ENCODE measurements at places on chromosomes 4 and X. TPM values are rescaled to one million over a fixed set of nuclear protein-coding genes. Genes with fewer than 3 reads are reported as not detected.

Gene PPBP
- total RNA-seq: not detected

Gene MAGEA2B
- not detected for total RNA-seq

DNA sequence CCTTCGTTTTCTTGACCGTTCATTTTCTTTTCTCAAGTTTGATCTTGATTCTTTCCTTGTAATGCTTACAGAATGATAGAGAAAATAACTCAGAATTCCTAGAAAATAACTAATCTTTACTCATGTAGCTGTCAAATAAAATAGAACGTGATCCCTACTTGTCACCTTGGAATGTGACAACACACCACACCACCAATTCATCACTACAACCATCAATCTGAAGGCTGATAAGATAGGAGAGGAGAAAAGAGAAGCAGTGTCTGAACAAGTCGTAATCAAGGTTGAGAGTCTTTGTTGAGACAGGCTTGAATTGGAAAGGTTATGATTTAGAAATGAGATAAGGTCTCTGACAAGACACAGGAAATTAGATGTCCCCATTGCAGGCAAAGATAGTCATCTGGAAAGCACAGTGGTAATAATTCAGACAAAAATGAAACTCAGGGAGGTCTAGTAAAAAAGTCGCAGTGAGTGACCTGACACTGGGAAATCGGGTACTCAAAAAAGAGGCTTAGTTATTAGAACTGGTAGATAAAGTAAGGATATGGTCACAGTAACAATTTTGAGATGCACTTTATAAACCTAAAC, 456.2 kb downstream of the FAT4 start:
- H3K4me1 ChIP-seq: no peaks in the 10 kb centered on the region
- H3K27ac ChIP-seq: no peak overlapping the region
- H3K36me3 ChIP-seq: no peaks in the 10 kb centered on the region

Gene PAGE1
- not detected for total RNA-seq

- no peak overlapping the region for H3K4me3 ChIP-seq
- no peak for DNase-seq
- peaks cover 3% of the 10 kb centered on the region for H3K4me1 ChIP-seq
- H3K27me3 ChIP-seq: no peaks in the 10 kb centered on the region
Observed at GRCh38 chrX:19540076-19540475, 24.8 kb upstream of the MAP3K15 start.

DNA sequence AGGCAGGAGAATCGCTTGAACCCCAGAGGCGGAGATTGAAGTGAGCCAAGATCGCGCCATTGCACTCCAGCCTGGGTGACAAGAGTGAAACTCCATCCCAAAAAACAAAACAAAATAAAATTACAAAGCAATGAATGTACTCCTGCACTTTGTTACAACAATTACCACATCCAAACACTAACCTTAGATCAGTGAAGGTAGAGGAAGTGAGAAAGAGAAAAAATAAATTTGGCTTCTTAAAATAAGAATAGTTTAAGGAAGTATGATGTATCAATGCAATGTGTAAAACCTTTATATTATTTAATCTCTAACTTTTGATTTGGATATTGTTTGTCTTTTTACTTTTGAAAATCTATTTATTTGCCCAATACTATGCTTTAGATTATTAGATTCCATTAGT, 21.7 kb upstream of the CSN1S1 start:
- H3K4me1 ChIP-seq: peaks cover 5% of the 10 kb centered on the region
- H3K36me3 ChIP-seq: no peaks in the 10 kb centered on the region
- H3K27me3 ChIP-seq: peaks cover 3% of the 10 kb centered on the region
- H3K27ac ChIP-seq: no peak overlapping the region
- no peak for DNase-seq

Gene TMPRSS11D
- not detected for total RNA-seq

DNA sequence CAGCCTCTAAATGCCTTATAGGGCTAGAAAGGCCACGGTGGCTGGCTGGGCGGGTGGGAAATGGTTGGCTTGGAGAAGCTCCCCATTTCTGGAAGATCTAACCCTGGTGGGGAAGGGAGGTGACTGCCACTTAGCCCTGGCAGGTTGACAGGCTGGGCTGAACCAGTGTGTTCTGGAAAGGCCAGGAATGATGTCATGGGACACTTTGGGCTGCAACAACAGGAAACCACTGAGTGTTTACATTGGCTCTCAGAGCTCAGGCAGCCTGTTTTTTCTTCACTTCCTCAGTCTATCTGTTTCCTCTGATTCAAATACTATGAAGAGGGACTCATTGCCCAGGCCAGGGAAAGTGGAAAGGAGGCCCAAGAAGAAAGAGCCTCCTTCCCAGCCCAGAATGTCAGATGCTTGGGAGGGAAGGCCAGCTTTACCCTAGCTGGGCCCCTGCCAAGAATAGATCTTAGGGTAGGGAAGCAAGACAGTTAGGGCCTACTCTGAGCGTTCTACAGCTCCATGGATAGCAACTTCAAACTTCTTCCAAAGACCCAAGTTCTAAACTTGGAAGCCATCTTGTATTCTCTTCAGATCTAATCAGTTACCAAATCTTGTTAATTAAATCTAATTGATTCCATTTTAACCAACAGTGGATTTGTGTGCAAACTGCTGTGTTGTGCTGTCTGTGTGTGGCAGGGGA, 65.8 kb upstream of the MSN start:
- peak overlapping the region; percentile 91 for H3K27ac ChIP-seq
- no peaks in the 10 kb centered on the region for H3K27me3 ChIP-seq
- DNase-seq: peak; percentile 38
- H3K4me1 ChIP-seq: peaks cover 52% of the 10 kb centered on the region
- H3K4me3 ChIP-seq: peak overlapping the region; percentile 13

Gene MYOZ2
- total RNA-seq: not detected
